ENCODE measurements at places on chromosomes 2 and 18.
A peak's percentile ranks its signal among the peaks of the same experiment; 100 is the strongest.

DNA sequence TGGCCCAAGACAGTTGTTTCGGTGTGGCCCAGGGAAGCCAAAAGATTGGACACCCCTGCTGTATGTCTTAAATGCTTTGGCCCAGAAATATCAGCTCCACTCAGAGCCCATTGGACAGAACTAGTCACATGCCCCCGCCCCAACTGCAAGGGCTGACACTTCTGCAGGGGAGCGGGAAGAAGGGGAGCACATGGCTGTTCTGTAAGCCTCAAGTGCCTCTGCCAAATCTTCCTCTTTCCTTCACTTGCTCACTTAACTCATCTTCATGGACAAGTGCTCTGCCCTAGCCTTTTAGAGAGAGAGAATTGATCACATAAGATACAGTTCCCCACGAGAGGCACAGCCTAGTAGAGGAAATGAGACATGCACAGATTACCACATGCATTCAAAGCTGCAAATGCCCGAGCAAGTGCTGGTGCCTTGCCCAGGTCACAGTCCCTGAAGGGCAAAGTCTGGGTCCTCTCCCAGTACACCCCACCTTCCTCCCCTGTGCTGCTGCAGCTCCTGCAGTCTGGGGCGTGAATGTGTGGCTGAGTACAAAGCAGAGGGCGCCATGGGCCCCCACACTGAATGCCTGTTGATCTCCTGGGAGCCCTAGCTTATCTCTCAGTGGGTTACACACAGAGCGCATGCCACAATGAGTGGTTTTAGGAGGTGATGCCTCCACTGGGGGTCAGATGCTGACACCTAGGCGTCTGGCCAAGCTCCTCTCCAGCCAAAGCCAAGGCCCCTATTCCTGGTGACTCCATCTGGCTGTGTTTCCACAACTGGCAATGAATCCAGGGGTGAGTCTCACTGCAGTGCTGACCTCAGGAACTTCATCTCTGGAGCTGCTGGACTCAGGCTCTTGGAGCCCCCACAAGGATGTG is 135.3 kb downstream of the CTIF start:
- DNase-seq = peak; percentile 58

DNA sequence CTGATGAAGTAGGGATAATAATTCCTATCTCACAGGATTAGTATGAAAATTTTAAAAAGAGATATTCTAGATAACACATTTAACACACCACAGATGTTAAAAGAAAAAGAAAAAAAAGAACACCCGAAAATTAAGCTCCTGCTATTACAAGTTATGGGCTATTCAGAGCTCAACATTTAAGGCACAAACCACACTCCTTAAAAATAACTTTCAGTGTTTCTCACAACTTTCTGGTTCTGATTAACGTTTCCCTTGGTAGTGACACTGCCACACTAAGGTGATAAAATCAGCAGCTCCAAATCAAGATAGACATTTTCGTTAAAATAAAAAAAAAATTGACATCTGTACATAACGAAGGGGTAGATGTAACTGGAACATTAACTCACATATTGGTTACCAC is 26.9 kb downstream of the ACVR1C start:
- DNase-seq = no peak

GRCh38 chr2:159004849-159005248 is 36.4 kb downstream of the TANC1 start:
- no peak for DNase-seq

DNA sequence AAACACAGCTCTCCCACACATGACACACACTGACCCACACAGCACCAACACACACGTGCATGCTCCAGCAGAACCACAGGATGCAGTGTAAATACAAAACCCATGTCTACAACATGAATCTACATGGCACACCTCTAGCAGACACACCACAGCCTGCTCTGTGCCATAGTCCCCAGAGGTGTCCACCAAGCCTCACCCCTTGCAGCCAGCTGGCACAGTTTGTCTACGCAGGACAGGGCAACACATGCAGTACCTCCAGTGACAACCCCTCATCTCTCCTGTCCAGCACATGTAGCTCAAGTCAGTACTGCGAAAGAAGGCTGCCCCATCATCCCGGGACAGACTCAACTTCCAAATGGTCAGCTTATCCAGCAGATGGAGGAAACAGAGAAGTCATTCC is 18.9 kb downstream of the CELF4 start:
- DNase-seq = no peak

GRCh38 chr2:241961454-241961853 is 91.9 kb downstream of the RTP5 start:
- DNase-seq = no peak

DNA sequence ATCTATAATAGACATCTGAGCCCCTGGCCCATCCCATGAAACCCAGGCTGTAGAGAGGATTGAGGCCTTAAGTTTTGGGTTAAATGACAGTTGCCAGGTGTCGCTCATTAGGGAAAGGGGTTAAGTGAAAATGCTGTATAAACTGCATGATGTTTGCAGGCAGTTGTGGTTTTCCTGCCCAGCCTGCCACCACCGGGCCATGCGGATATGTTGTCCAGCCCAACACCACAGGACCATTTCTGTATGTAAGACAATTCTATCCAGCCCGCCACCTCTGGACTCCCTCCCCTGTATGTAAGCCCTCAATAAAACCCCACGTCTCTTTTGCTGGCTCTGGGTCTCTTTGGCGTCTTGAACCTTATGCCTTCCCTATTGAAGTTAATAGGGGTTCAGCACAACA is 110.7 kb downstream of the XRCC5 start:
- DNase-seq = no peak

- no peak for DNase-seq
Measured at GRCh38 chr2:158112992-158113391, 11.3 kb downstream of the UPP2 start.

GRCh38 chr2:145723872-145724271 is 1204.0 kb upstream of the ZEB2 start:
- no peak for DNase-seq

- no peak for DNase-seq
Measured at GRCh38 chr18:58025205-58025604, 18.8 kb upstream of the NEDD4L start.

DNA sequence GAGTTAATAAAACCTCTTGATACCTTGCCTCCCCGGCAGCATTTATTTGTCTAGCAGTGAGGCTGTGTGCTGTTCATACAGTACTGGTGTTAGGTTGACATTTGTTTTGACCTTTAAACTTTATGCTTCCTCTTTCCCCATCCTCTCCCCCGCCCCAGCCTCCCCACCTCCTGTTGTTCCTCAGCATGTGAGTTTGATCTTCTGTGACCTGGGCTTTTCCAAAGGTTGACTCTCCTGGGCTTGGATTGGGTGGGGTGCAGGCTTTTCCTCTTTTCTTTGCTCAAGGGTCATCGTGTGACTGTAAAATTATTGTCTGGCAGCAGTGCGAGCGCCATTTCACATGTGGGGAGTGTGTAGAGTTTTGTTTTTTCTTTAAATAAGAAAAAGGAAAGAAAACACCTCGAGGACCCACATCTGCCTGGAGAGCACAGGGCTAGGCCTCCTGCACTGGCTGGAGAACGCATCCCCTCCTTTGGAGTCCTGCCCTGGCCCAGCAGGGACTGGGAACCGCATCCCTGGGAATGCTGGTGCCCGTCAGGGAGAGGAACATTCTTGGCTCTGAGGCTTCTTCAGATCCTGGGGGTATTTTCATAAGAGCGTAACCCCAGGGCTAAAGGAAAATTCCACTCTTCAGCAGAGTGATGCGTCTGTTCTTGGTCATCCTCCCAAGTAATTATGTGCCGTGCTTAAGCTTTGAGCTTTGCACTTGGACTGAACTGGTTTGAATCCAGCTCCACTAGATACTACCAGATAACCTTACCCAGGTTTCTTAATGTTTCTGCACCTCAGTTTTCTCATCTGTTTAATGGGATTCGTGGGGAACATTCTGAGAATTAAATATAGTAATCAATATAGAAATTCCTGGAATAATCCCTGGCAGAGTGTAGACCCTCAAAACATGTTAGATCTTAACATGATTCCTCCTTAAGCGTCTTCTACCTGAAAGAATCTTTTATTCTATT is 91.5 kb downstream of the SETBP1 start:
- DNase-seq = peak; percentile 94
